ENCODE measurements at places on chromosomes 16 and 17.

DNA sequence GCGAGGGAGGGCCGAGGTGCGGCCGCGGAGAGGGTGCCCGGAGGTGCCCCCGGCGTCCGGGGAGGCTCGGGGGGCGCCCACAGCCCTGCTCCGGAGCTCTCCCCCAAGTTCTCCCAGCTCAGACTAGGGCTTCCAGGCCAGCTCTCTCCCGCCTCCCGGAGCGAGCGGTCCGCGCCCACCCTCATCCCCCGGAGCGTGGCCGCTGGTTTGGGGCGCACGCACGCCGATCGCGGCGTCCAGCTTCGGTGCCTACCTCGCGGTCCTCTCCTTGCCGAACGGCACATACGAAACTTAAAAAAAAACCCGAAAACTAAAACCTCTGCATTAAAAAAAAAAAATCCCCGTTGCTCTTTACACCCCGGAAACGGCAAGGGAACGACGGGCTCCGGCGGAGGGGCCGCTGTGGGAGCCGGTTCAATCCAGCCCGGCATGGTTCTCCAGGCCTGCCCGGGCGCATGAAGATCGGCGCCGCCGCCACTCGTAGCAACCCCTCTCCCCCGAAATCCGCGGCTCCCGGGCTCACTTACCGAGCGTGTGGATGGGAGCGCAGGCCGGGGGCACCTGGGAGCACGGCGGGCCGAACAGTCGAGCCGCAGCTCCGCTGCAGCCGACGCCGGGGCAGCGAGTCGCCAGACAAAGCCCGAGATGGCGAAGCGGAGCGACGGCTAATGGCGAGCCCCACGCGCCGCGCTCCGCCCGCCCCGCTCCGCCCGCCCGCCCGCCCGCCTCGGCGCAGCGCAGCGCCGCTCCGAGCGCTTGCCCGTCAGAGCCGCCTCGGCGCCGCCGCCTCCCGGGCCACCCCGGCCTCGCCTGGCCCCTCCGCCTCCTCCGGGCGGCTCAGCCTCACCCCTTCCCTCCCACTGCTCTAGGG, 973 bp upstream of the UBTF start:
- DNase-seq: peak; percentile 47

- DNase-seq: no peak
Observed at GRCh38 chr17:2444382-2444781, 43.5 kb upstream of the MNT start.

- DNase-seq: no peak
Observed at GRCh38 chr16:86089334-86089900, 190.5 kb downstream of the IRF8 start.

- no peak for DNase-seq
Observed at GRCh38 chr17:67098006-67098405, 53.7 kb downstream of the CACNG1 start.

DNA sequence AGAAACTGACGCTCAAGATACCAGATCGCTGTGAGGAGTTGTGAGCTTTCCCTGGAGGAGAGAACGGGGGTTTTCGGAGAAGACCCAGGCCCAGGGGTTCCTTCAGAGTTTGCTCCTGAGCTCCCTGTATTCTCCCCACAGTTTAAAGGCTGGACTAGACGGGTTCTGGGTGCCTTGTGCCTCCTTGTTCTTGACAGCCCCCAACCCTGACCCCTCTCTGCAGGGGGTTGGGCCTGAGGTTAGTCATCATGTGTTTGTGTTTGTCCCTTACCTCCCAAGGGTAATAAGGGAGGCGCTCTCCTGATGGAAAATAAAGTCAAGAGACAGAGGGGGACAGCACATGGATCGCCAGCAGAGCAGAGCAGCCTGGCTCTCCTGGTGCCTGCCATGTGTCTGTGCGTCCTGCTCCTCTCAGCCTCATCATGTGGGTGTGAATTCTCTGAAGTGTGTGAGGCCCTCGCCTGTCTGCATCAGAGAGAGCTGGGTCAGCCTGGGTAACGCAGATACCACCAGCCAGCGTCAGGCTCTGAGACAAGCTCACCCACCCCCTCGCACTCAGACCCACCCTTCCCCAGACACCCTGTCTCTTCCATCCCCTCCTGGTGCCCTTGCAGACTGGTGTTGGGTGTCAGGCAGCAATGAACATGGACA, 8.7 kb downstream of the HEXIM2 start:
- DNase-seq: no peak

DNA sequence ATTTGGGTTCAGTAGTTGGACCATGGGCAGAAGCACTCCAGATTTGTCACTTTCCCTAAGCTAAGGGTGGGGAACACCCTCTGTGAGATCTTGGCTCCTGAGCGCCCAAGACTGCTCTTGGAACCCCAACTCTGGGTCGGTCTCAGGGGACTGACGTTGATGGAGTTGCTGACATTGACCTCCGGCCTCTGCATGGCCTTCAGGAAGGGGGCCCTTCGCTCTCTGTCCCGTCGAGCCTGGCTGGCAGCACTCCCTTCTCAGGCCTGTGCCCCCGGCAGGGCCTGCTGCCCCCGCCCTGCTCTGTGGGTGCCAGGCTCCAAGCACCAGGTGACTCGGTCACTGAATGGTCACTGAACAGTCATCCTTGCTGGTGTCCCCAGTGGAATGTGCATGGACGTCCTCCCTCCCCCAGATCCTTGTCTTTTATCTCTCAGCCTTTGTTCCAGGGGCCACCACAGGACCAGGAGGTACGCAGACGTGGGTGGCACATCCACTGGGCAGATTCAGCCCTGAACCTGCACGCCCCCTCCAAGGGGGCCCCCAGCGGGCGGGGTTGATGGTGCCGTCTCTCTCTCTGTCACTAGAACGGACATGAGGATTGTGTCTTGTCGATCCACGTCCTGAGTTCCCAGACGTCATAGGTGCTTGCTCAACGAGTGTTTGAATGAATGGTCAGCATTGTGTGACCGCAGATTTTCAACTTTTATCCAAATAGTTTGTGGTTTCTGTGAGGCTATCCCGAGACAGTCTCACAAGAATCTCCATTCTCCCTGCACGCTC, 314.5 kb downstream of the SEC14L1 start:
- DNase-seq: no peak

DNA sequence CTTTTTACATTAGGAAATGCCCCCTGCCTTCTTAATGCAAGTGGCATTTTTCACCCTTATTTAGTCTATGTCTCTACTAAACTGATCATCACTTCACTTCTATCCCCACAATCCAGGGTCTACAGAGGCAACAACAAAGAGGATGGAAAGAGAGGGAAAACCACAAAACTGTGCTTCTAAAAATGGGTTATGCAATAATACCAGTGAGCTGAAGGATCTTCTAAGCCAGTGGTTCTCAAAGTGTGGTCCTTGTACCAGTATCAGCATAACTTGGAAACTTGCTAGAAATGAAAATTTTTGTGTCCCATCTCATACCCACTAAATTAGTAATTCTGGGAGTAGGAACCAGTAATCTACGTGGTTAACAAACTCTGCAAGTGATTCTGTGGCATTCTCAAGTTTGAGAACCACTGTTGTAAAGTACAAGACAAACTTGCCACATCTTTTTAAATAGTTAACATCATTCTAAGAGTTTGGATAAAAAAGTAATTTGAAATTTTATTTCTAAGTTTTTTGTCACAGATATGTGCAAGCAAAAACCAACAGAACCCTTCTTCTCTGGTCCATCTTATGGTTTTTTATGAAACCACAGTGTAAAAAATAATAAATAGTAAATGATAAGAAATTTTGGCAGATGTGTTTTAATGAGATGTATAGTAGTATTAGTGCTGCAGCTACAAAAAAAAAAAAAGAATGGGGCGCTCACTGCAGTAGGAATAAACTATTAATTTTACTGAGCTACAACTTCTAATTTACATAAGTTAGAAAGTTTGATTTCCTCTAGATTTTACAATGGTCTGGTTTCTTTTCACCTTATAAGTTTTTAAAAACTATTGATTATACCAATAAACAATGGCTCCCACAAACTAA, 16.2 kb downstream of the CDC27 start:
- DNase-seq: no peak

GRCh38 chr17:58172369-58173071, 5.7 kb downstream of the OR4D2 start:
- peak; percentile 49 for DNase-seq

DNA sequence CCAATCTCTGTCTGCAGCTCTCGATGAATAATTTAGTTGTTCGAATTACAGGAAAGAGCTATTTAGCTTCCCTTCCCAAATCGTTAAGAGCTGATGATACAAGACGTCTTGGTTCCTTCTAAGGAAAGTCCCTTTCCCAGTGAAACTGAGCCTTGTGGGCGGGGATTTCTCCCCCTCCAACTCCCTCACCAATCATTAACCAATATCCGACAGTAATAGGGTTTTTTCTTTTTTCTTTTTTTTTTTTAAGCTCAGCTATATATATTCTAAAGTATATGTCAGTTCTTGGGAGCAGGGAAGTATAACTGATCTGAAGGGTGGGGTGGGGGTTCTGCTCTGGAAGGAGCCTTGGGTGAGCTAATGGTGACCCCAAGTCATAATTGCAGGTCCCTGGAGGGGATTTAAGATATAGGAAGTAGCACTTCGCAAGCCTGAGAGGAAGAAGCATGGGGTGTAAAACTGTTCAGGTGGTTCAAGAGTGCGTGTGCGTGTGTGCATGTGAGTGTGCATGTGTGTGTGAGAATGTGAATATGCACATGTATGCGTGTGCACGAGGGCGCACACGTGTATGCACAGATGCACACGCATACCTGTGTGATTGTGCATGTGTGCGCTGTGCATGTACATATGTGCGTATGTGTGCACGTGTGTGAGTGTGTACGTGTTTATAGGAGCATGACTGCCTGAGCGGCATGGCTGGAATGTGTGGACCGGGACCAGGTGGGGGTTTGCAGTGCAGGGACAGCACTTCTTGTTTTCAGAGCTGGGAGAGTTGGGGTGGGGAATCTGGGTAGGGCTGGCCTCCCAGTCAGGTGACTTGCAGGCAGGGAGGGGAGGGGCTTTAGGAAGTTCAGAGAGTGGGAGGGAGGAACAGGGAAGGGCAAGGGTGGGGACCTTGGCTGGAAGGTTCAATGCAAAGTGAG, 42.7 kb downstream of the SOCS3 start:
- DNase-seq: no peak

GRCh38 chr16:31382485-31383161, 10.5 kb upstream of the ITGAD start:
- DNase-seq: peak; percentile 68

- no peak for DNase-seq
Observed at GRCh38 chr17:8898636-8899035, 31.2 kb upstream of the PIK3R6 start.

- no peak for DNase-seq
Observed at GRCh38 chr17:37818689-37819088, 73.8 kb upstream of the HNF1B start.

- DNase-seq: no peak
Observed at GRCh38 chr17:4607773-4608187, 23.5 kb downstream of the SMTNL2 start.
